ENCODE measurements at places on chromosomes 2 and 18.

- DNase-seq: no peak
- H3K4me3 ChIP-seq: no peak overlapping the region
- no peak overlapping the region for H3K27ac ChIP-seq
These were observed 41.0 kb downstream of the PTPRM start for GRCh38 chr18:7608174-7608550.

DNA sequence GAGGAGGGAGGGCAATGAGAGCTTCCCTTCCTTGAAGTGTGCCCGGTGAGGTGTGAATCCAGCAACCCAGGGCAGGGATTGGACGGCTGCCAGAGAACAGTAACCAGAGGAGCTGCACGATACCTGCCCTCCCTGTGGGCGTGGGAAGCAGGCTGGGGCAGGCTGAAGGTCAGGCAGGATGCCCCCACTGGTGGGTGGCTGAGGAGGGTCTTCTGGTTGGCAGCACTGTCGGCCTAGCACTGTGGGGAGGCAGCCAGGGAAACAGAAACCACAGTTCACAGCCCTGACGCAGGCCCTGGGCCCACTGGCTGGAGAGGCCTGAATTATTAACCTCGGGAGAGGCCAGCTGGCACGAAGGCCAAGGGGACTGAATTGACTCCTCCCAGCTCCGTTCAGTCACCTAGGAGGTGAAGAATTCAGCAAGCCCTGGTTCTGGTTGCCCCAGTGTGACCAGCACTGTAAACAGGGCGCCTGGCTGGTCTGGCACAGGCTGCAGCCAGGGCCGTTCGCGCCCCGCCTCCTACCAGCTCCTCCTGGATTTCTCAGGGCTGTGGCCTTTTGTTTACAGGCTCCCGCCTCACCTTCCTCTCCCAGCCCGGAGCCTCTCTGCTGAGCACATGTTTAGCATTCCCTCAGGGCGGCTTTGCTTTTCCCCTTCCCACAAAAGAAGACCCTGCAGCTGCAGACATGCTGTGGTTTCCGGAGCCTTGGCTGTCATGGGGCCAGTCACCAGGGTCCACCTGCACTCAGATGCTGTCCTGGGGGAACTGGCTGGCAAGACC lies 97.8 kb downstream of the B3GNT2 start:
- peaks cover 13% of the 10 kb centered on the region for H3K4me1 ChIP-seq
- no peak for DNase-seq
- no peak overlapping the region for H3K4me3 ChIP-seq

GRCh38 chr2:72389447-72389846 lies 241.8 kb upstream of the CYP26B1 start:
- H3K4me1 ChIP-seq: no peaks in the 10 kb centered on the region
- H3K27me3 ChIP-seq: no peaks in the 10 kb centered on the region
- H3K4me3 ChIP-seq: no peak overlapping the region
- no peaks in the 10 kb centered on the region for H3K36me3 ChIP-seq
- H3K27ac ChIP-seq: no peak overlapping the region

GRCh38 chr18:21996351-21996826 lies 173.0 kb upstream of the GATA6 start:
- H3K36me3 ChIP-seq: no peaks in the 10 kb centered on the region
- H3K4me1 ChIP-seq: no peaks in the 10 kb centered on the region
- no peaks in the 10 kb centered on the region for H3K27me3 ChIP-seq
- no peak overlapping the region for H3K27ac ChIP-seq

All from natural killer cell (primary cell).